ENCODE measurements at places on chromosomes 3 and 15.
A peak's percentile ranks its signal among the peaks of the same experiment; 100 is the strongest.

- no peak for DNase-seq
Measured at GRCh38 chr15:100671858-100672543, 69.6 kb downstream of the ASB7 start.

- DNase-seq: no peak
Measured at GRCh38 chr3:45319231-45319995, 69.0 kb upstream of the LARS2 start.

DNA sequence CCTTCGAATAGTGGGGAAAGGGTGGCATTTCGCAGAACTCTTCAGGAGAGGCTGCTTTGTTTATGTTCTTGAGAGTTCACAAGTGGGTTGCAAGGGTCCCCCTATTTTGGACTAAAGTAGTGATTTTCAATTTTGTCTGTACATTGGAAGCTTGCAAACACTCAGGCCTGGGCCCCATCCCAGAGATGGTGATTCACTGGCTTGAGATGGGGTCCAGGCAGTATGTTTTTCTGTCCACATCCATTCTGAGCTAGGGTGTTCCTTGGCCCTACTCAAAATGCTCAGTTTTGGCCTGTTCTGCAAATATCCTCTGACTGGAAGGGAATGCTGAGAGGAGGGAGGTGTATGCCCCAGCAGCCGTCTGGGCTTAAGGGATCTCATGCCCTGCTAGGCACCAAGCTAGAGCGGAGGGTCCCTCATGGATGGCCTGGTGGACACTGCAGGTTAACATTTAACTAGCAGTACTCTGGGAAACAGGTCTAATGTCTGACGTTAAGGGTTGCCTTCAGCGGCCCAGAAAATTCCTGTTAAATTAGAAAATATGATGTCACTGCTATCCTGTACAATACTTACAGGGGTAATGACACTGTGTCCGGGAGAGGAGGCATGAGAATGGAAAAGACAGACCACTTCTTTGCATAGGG lies 181.4 kb downstream of the OPA1 start:
- DNase-seq: no peak

DNA sequence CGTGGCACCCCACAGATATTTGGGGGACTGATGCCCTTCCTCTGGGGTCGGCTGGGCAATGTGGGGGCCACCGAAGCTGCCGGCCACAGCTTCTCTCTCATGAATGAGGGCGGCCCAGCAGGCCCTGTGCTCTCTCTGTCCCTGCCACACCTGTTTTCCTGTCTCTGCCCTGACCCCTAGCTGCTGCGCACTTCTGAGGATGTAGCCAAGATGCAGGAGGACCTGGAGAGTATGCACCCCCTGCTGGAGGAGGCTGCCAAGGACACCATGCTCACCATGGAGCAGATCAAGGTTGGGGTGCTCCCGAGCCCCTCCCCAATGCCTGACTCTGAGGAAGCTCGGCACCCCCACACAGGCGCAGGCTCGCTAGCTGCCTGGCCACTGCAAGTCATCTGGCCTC lies 59.7 kb downstream of the SEMA3G start:
- no peak for DNase-seq

- no peak for DNase-seq
Measured at GRCh38 chr3:110414855-110415254, 656.8 kb upstream of the NECTIN3 start.

DNA sequence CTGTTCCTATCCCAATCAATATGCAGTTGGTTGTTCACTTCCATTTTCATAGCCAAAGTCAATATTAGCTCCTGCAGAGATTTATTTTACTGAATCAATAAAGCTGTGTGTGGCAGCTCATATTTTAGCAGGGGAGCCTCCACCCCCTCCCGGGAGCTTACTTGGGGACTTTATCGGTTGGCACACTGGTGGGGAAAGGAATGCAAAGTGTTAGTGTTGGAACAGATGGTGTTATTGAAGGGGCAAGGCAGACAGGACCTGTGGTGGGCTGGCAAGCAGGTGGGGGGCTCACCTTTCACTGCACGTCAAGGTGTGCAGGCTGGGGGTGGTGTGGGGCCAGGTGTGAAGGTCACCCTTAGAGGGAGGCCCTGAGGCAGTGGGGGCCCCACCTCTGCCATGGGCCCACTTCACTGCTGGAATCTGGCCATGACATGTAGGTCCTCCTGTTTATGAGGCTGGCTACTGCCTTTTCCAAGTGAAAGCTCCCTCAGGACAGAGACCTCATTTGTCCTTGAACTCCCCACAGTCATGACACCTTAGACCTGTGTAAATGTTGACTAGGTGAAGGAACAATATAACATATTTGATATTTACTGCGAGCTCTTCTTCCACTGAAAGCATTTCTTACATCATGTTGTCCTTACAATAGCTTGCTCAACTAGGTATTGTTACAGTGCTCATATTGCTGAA lies 44.0 kb upstream of the SEC22A start:
- DNase-seq: no peak

GRCh38 chr3:111521891-111522290 lies 20.1 kb upstream of the CD96 start:
- DNase-seq: no peak

DNA sequence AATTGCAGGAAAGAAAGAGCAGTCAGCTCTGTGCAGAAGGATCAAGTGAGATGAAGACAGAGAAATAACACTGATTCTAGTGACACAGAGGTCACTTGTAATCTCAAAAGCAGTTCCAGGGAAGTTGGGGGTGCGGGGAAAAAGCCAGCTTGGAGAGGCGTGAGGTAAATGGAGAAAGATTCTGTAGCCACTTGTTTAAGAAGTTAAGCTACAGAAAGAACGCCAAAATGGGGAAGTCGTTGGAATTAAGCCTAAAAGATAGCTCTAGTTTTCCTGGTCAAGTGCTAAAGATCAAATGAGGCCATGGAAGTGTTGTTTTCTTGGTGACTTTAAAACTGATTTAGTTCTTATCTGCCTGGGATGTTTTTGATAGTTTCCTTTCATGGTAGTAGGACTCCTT lies 152.0 kb downstream of the GREM1 start:
- DNase-seq: no peak

- DNase-seq: no peak
Measured at GRCh38 chr3:151305775-151306151, 10.9 kb downstream of the GPR87 start.

DNA sequence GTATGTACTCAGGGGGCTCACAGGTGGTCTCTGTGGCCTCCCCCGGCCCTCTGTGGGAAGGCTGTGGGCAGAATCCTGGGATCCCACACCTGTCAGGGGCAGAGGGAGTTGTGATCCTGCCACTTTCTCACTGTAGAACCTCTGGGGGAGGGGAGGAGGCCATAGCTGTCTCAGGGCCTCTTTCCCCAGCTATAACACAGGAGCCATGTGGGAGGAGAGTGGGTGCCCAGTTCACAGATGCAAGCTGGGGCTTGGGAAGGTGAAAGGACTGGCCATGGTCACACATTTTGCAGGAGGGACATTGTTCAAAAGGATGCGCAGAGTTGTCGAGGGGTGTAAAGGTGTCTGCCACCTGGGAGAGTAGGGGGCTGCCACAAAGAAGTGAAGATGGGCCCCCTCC lies 11.7 kb downstream of the MAPKAPK3 start:
- no peak for DNase-seq

- DNase-seq: peak; percentile 80
Measured at GRCh38 chr3:13015286-13016082, 57.7 kb downstream of the IQSEC1 start.

DNA sequence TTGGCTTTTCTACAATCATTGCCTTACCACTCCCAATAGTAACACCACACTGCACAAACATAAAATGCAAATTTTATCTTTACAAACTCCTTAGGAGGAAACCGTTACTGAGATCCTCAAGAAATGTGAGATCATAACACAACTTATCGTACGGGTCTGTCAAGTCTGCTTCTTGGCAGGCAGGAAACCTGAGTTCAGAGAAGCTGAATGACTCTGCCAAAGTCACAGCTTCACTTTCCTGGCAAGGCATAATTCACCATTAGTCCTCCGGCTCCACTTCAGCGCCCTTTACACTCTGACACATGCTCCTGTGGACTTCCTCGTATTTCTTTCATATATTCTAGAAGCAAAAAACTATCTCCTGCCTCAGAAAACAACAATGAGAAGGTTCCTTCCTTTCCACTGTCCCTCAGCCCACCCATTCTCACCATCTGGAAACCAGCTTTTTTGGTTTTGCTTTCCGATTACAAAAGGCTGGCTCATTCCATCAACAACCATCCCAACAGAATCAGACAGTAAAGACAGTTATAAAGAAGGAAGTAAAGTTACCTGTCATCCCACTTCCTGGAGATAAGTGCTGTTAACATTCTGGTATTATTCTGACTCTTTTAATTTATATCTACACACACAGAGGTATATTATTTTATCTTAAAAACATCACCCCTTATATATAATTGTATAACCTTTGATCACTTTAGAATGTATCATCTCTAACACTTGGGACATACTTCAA lies 223.4 kb downstream of the STT3B start:
- DNase-seq: no peak

DNA sequence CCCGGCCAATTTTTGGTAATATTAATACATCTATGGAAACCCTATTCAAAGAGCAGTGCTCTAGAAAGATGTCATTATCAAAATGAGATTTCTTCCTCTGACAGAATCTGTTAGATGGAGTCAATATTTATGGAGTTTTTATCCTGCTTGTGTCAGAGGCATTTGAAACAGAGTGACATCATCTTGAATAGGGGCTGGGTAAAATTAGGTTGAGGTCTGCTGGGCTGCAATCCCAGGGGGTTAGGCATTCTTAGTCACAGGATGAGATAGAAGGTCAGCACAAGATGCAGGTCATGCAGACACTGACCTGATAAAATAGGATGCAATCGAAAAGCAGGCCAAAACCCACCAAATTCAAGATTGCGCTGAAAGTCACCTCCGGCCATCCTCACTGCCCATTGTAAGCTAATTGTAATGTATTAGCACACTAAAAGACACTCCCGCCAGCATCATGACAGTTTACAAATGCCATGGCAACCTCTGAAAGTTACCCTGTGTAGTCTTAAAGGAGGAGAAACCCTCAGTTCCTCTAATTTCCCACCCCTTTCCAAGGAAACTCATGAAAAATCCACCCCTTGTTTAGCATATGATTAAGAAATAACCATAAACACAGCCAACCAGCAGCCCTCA lies 27.3 kb upstream of the CCDC50 start:
- no peak for DNase-seq

- no peak for DNase-seq
Measured at GRCh38 chr15:66907826-66908743, 157.3 kb upstream of the SMAD3 start.

DNA sequence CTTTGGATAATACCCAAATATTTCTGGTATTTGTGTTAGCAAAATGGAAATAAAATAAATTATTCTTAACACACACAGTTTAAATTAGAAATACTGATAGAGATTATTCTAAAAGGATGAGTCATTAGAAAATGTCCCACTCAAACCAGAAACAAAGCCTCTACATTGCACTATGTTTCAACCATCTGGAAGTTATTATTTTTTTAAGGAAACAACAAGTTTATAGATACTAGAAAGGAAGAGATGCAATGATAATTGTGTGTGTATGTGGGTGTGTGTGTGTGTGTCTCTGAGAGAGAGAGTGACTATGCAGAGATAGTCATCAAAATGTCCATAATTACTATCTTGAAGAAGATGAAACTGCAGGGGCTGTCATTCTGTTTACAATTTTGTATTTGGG lies 1340.5 kb downstream of the ROBO1 start:
- no peak for DNase-seq

DNA sequence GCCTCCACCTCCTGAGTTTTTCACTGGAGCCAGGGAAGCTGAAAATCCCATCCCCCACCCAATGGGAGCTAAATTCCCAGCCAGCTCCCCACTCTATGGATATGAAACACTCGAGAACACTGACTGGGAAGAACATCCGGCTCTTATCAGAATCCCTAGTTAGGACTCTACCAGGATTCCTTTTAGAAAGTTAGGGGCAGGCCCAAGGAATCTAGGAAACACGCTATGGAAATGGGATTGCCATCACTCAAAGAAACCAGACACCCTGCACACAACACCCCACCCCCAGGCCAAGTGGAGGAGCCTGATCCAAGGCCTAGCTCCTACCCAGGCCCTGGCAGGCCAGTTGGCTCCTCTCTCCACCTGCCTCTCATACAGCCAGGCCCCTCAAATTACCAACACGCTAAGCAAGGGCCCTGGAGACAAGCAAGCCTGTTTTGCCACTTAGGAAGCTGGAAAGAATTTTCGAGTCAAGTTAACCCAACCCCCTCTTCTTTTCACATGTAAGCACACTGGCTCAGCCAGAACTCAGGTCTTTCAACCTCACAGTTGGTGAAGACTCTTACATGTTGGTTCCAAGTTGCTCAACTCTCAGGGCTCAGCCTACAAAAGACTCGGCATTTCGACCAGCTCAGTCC lies 75.5 kb downstream of the RBPMS2 start:
- no peak for DNase-seq

DNA sequence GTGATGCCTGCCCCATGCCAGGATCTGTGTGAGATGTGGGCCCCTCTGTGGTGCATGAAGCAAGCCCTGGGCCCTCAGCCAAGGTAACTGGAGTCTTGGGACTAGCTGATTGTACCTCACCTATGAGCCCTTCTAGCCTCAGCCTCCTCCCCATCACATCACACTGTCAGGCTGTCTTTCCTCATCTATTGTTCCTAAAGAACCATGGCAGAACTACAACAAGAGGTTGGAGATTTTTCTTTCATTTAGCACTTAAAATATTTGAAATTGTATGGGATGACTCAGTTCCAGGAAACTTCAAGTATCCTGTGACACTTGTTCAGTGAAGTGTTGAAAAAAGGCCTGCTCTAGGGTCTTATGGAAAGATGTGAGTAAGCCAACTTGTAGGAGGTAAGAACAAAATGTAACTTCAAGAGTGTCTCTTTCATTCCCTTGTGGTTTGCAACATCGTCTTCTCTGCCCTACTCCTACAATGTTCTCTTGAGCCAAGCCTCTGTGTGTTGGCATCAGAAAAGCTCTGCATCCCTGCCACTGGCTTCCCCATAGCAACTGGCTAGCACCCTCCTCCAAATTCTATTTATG lies 58.7 kb upstream of the TIPARP start:
- DNase-seq: no peak

DNA sequence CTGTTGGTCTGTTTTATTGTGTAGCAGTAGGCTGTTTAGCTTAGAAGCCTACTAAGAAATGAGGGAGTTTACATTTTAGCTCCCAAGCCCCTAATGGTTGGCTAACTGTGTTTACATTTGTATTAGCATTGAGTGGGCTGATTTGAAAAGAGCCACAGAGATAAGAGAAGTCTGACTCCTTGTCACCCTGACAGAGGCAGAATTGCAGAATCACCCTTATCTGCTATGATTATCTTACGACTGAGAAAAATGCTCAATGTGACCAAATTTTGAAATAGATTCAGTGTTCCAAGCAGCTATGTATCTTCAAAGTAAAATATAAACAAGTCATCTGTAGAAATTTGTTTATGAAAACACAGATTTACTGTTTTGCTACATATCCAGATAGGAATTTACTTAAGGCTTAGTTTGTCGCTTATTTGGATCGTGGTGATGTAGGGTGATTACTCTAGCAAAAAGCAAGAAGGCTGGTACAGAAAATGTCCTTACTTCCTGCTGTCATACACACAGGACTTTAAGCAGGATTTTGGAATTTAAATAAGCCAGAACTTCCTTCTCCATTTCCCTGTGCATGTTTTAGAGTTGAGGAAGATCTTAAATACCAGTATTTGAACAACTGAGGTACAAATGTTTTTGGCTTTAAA lies 19.0 kb downstream of the SEMA6D start:
- no peak for DNase-seq

GRCh38 chr3:197507081-197507480 lies 48.7 kb downstream of the BDH1 start:
- no peak for DNase-seq

Measured in CD4-positive, alpha-beta T cell treated with Interleukin-12 subunit alpha and Interleukin-12 subunit beta, for 1 hour (primary cell).